ENCODE measurements at places on chromosomes 1 and 21. TPM values are rescaled to one million over a fixed set of nuclear protein-coding genes. Genes with fewer than 3 reads are reported as not detected.

The DCAF6 gene
- total RNA-seq, result 83.2 TPM

The LCE2A gene
- total RNA-seq, result not detected

The DYRK3 gene
- 31.7 TPM for total RNA-seq

The CHI3L1 gene
- 14.8 TPM for total RNA-seq

The FAM151A gene
- not detected for total RNA-seq

The FAM72B gene
- total RNA-seq, result 0.50 TPM

The FAAH gene
- total RNA-seq, result 1.8 TPM

The PLA2G5 gene
- total RNA-seq, result 6.9 TPM

The KCNQ4 gene
- total RNA-seq, result under 0.01 TPM

The AUNIP gene
- 0.33 TPM for total RNA-seq

The CR2 gene
- total RNA-seq, result not detected

The NEGR1 gene
- total RNA-seq, result 3.6 TPM

The PACC1 gene
- total RNA-seq, result 8.7 TPM

The RASAL2 gene
- total RNA-seq, result 22.7 TPM

The CRYAA gene
- total RNA-seq, result not detected

The S100A3 gene
- 8.6 TPM for total RNA-seq

The OPTC gene
- total RNA-seq, result not detected

The RPTN gene
- total RNA-seq, result not detected

The EPHA8 gene
- total RNA-seq, result not detected

The KRTAP12-2 gene
- total RNA-seq, result not detected

The MT1HL1 gene
- total RNA-seq, result not detected

The YTHDF2 gene
- 61.7 TPM for total RNA-seq

Measured in smooth muscle cell of trachea (primary cell).